ENCODE measurements at places on chromosomes 7 and 10.

- DNase-seq: peak; percentile 51
Observed at GRCh38 chr7:30445770-30446169, 32.8 kb downstream of the NOD1 start.

GRCh38 chr7:148914208-148914777 lies 30.2 kb upstream of the EZH2 start:
- no peak for DNase-seq

- peak; percentile 26 for DNase-seq
Observed at GRCh38 chr10:70549962-70550458, 52.5 kb downstream of the PRF1 start.

GRCh38 chr7:45863715-45864114 lies 9.2 kb downstream of the CCDC201 start:
- no peak for DNase-seq

GRCh38 chr7:6252748-6253147 lies 19.7 kb downstream of the CYTH3 start:
- no peak for DNase-seq

DNA sequence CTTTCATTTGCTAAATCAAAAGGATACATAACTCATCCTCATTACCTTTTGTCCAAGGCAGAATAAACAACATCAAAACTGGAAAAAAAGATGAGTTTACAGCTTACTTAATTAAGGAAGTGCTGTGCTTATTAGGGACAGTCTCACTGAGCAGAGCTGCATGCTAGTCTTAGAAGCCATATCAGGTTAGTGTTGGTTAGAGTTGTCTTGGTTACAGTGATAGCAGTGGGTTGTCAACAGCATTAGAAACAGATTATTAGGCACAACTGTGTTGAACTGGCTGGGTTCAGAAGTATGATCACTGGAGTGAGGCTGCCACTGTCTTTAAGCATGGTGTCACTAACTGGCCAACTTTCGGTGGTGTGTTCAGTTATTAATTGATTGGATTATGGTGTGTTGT lies 503.9 kb upstream of the IGFBP3 start:
- DNase-seq: no peak

DNA sequence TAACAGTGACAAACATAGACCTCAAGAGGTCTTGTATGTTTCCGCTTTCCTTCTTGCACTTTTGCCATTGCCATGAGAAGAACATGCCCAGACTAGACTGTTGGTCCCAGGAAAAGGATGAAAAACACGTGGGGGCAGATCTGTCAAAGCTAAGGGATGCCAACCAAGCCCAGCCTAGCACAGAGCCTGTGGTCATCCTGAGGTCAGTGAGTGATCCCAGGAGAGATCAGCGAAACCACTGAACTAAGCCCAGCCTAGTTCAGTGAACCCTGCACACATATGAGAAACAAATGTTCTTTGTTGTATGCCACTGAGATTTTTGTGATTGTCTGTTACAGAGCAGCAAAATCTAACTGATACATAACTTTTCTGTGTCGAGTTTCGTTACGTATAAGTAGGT lies 718.8 kb downstream of the MAGI2 start:
- DNase-seq: no peak

DNA sequence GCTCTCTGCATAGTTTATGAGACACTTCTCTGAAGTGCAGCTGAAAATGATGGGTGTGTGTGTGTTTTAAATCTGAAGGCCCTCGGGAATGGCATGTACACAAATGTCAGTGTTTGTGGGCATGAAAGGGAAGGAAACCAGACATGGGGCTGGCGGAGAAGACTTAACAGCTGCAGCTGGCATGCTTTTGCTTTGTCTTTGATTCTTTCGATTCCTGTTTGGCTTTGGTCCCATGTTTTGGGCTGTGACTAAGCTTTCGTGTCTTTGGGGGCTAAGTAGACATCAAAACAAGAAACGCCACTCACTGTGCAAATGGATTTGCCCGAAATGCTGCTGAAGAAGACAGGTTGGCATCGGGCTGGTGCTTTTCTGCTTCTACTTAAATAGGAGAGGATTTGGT lies 179.3 kb downstream of the PFKFB3 start:
- no peak for DNase-seq

DNA sequence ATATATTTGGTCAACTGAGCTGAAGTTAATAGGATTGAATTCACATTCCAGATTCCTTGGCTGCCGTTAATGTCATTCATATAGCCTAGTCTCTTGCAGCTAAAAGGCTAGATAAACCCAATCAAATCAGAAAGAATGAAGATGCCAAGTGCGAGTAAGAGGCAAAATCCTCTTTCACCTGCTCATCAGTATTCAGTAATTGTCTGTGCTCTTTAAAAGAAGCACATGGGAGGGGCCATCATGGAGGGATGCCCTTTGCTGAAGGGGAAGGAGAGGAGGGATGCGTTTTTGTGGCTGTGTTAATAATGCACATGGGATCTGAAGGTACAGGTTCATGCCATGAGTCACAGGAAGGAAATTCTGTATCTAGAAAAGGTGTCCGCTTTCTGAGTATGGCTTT lies 232.2 kb downstream of the TMEM178B start:
- no peak for DNase-seq

DNA sequence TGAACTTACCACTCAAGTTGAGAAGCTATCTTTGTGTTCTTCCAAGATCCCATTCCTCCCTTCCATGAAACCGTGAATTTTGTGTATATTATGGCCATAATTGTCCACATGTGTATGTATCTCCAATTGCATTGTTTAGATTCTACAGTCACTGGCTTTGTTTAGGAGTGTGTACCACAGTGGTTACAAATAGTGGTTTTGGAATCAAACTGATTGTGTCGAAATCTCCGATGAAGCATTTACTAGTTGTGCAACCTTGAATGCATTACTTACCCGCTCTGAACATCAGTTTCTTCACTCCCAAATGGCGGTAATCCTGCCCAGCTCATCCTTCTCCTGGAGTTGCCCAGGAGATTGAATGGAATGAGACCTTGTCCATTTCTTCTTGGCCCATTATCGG lies 145.0 kb upstream of the ZNF32 start:
- no peak for DNase-seq

GRCh38 chr10:55966101-55966500 lies 395.0 kb downstream of the ZWINT start:
- DNase-seq: no peak

DNA sequence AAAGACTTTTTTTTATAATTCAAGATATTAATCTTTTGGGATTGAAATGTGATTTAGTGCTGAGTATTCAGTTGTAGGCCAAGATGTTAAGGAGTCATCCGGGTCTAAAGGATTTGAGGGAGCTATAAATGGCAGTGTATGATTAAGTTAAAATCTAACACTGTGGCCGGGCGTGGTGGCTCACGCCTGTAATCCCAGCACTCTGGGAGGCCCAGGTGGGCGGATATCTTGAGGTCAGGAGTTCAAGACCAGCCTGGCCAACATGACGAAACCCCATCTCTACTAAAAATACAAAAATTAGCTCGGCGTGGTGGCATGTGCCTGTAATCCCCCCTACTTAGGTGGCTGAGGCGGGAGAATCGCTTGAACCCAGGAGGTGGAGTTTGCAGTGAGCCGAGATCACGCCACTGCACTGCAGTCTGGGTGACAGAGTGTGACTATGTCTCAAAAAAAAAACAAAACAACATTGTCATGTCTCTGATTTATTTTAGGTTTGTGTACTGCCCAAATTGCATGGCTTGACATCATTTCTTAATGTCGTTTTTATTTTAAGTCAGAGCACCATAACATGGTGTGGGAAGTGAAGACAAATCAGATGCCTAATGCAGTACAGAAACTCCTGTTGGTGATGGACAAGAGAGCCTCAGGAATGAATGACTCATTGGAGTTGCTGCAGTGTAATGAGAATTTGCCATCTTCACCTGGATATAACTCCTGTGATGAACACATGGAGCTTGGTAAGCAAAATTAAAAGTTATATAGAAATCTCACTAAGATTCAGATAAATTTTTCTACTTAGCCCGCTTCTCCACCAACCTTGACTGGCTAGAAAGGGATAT lies 10.7 kb downstream of the HBP1 start:
- DNase-seq: no peak

DNA sequence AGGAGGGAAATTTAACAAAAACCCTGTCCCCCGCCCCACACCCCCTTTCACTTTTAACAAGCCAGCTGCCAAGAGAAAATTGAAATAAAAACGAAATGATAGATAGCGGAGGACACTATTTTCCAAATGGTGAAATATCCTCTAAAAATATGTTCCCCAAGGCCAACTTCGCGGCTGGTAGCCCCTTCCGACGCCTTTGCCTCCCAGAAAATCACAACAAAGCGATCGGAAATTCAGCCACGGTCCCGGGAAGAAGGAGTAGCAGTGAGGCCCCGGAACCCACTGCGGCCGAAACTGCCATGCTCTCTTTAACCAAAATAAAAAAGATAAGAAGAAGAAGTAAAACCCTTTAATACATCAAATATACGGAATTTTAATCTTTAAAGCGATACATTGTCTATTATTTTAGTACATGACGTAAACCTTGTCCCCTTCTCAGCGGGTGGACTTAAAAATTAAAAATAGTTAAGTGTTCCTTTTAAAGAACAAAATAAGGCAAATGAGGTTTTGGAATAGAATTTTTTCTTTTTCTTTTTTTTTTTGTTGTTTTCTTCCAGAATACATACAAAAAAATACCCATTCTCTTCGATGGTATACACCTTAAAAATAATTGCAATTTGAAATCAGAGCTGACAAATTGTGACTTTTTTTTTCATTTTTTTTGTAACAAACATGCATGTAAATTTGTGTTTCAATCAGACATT lies 3.9 kb downstream of the ZNF503 start:
- DNase-seq: no peak

- DNase-seq: no peak
Observed at GRCh38 chr7:84841809-84842208, 345.0 kb downstream of the SEMA3D start.

DNA sequence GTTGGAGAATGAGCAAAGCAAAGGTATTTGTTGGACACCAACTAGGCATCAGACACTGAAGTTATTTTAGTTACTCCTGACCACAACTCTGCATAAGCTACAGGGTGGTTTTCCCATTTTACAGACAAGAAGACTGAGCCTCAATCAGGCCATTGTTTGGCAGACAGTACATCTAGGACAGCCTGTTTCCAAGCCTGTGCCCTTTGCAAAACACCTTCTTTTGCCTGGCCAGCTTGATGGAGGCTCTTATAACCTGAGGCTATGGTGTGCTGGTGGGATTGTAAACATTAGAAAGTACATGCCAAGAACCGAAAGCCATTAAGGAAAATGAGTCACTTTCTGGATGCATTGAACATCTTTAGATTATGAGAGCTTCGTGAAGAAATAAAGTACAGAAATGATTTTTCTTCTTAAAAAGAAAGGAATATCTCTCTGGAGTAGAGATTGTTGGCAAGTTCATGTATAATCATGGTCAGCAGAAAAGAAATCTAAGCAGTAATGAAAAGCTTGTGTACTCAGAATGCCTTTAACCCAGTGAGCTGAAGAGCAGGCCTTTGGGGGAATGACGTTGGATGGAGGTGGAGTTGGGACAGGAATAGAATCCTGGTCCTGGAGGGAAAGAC lies 140.6 kb downstream of the KIAA1217 start:
- no peak for DNase-seq

DNA sequence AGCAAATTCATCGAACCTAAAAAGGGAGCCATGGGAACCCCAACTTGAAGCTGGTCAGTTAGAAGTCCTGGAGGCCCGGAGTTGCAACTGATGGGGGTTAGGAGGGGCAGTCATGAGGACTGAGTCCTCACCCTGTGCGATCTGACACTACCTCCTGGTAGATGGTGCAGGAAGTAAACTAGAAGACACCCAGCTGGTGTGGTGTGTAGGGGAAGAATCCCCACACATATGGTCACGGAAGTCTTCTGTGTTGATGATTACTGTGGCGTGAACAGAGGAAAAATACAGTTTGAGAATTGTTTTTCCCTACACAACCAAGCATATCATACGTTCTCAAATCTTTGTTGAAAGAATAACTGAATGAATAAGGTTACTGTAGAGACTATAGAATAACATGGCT lies 164.6 kb upstream of the KCTD7 start:
- DNase-seq: no peak

DNA sequence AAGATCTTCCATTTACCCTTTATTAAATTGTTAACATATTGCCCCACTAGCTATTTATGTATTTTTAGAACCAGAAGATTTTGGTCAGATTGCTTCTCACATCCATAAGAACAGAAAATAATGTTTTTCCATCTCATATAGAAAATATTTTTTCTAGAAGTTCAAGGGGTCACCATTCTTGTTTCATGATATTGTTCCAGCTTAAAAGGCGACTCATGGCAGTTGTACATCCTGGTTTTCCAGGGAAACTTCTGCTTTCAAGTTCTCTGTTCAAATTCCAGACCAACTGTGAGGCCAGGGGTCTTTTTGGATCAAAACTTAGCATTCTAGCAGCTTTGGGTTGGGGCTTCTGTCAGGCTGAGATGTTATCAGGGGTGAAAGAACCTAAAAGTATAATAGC lies 84.4 kb downstream of the LRRC4 start:
- no peak for DNase-seq

GRCh38 chr7:158416283-158416933 lies 171.2 kb downstream of the PTPRN2 start:
- DNase-seq: no peak

GRCh38 chr7:9192969-9193368 lies 759.6 kb downstream of the NXPH1 start:
- no peak for DNase-seq

- no peak for DNase-seq
Observed at GRCh38 chr7:148944935-148945934, 61.1 kb upstream of the EZH2 start.

DNA sequence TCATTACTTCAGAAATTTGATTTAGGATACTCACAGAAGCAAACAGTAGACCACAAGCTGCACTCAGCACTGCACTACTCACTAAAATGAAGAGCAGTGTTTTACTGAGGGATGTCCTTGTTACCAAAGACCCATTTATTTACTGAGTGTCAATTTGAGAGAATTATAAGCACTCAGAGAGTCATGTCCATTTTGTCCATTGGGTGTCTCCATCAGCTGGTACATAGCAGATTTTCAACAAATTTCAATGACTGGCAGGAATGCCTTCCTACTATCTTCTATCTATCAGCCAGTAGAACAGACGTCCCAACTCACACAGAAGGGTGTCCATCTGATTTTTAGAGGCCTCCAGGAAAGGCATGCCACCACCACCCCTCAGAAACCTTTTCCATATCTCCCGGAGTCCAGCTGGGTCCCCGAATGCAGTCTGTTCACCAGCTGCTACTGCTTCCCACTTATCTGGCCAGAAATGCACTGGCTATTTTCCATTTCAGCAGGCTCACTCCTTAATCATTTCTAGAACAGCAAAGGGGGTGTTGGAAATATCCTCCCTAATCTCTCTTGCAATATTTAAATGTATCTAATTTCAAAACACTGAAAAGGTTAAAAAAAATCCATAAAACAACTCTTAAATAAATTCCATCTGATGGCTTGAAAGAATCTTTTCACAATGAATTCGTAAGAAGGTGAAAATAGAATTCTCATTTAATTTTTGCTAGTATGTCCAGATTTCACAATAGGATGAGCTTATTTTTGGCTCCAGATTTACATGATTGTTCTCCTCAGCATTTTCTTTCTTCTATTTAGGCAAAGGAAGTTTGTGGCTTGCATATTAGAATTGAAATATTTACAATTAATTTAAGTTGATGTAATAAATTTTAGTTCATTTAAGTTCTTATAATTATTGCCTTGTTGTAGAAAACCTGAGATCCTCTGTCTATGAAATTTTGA lies 1164.0 kb upstream of the CELF2 start:
- no peak for DNase-seq
